Colonic mucosa (tissue), 4 donors: ENCODE measurements at places on chromosomes 2 and 18.

DNA sequence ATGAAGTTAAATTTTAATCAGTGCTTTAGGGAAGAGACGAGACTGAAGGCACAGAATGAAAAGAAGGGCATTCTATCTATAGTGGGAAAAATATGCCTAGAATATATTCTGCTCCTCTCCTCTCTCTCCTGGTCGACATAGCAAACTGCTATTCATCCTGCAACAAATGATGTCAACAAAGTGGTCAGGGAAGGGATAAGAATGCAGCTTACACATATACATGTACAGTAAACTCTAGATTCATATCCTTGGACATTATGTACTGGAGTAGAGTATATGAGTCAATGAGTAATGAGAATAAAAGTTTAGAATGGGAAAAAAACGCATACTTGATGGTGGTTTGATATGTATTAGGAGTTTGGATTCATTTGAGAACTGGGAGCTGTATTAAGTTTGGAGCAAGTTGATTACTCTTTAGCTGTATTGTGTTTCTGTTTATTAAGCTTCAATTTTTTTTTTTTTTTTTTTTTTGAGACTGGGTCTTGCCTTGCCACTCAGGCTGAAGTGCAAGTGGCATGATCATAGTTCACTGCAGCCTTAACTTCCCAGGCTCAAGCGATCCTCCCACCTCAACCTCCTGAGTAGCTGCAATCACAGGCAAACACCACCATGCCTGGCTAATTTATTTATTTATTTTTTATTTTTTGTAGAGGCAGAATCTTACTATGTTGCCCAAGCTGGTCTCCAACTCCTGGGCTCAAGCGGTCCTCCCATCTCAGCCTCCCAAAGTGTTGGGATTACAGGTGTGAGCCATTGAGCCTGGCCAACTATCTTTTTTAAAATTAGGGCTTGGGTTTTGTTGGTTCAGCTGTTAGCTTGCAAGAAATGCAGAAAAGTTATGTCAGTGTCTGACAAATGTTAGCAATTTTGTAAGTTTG, 53.8 kb downstream of the STAT1 start:
- no peak for DNase-seq

GRCh38 chr18:39025531-39025930, 1459.9 kb upstream of the CELF4 start:
- DNase-seq, result no peak

DNA sequence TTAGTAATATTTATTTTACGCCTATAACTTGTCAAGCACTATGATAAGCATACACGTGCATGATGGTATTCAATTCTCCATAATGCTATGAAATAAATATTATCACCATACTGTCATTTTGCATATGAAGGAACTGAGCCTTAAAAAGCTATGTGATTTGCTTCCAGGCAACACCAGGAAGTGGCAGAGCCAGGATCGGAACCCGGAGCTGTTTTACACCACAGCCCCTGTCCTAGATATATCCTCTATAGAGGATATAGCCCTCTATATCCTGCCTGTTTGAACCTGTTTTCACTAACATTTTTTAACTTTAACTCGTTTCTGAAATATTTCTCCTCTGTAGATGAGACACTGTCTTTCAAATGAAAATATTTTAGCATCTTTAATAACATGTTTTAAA, 690.0 kb downstream of the SATB2 start:
- DNase-seq, result no peak

- DNase-seq, result peak; percentile 64
Measured at GRCh38 chr18:62982600-62983251, 267.4 kb downstream of the PHLPP1 start.

DNA sequence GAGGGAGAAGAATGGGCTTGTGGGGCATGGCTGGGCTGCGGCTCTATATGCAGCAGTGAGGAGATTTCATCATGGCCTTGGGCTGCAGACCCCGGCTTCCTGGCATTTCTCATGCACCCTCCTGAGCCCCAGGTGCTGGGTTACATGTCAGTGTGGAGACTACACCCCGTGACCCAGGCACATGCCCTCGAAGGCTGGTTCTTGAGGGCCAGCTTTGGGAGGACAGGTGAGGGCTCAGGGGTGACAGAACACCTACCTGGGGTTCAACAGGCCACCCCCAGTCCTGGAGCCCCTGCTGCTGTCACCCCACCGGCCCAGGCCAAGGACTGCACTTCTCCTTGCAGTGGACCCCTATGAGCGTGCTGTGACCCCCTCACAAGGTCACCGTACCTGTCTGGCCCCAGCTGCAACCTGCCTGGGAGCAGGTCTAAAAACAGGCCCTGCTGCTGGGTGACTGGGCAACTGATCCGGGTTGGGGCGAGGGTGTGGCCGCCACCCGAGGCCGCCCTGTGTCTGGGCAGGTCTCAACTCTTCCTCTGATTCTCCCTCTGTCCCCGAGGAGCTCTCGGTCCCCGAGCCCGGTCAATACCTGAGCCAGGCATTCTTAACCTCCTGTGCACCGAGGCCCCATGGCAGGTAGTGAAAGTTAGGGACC, 94.8 kb upstream of the OTOS start:
- DNase-seq, result peak; percentile 14
